ENCODE measurements at places on chromosomes 2 and 18. TPM values are rescaled to one million over a fixed set of nuclear protein-coding genes. Genes with fewer than 3 reads are reported as not detected.

DNA sequence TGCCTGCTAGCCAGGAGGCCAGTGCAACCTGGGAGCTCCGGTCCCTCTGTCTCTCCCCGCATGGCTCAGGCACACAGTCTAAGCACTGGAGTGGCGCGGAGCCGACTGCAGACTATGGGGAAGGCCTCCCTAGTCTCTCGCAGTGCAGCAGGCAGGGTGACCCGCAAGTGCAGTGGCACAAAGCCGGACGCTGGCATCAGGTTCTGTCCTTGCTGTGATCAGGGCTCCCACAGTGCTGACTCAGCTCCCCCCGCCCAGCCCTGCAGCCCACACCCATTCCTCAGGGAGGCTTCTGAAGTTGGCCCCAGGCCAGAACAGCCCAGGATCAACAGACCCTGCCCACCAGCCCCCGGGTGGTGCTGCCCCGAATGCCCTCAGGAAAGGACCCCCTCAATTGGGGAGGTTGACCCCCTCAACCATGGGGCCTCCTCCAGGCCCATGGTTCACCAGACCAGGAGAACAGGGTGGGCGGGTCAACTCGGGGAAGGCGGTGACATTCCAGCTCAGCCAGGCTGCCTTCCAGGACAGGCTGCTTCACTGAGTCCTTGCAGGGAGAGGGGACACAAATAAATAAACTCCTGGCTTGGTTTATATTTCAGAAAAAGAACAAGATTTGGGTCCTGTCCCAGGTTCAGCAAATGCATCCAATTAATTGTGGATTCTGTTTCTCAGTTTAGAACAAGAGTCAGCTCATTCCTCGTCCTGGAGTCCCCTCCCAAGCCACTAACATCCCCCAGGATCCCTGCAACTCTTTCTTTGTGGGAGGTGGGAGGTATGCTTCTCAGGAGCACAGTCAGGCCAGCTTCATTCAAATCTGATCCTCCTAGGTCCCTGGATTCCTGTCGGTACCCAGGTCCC lies 12.2 kb downstream of the BIN1 start:
- H3K27me3 ChIP-seq: no peaks in the 10 kb centered on the region
- peaks cover 36% of the 10 kb centered on the region for H3K4me1 ChIP-seq
- no peak overlapping the region for H3K27ac ChIP-seq
- DNase-seq: peak; percentile 49
- no peaks in the 10 kb centered on the region for H3K36me3 ChIP-seq

DNA sequence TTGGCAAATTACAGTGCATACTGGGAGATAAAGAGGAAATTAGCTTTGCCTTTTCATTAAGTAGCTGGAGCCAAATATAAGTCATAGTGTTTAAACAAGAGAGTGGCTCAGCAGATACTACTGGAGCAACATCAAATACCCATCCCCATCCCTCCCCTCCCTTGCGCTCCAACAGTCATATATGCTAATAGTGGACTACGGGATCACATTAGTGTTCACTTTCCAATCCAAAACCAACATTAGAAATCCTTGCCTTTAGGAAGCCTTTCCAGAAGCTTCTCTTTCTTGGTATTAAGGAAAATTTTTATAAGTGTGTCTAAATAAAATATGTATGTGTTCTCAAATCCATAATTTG lies 1669.3 kb downstream of the SUCLG1 start:
- H3K36me3 ChIP-seq: no peaks in the 10 kb centered on the region
- no peaks in the 10 kb centered on the region for H3K27me3 ChIP-seq
- H3K4me1 ChIP-seq: no peaks in the 10 kb centered on the region

DNA sequence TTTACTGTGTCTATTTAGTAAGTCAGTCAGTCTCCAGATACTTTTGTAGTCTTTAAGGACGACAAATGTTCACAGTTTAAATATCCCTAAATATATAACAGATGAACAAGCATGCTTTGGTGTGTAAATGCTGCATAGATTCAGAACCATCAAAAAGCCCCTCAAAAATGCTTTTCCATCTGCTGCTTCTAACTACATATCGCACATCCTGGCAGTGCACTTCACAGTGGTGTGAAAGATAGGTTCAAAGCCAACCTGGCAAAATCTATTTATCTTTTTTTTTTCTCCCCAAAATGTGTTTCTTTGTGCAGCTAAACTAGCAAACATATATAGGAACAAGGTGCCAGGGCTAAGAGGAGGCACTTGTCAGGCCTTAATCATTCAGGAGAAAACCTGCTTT lies 753.8 kb downstream of the PLCL1 start:
- H3K27ac ChIP-seq: no peak overlapping the region
- H3K4me3 ChIP-seq: no peak overlapping the region
- no peak for DNase-seq
- H3K4me1 ChIP-seq: no peaks in the 10 kb centered on the region
- no peaks in the 10 kb centered on the region for H3K27me3 ChIP-seq

DNA sequence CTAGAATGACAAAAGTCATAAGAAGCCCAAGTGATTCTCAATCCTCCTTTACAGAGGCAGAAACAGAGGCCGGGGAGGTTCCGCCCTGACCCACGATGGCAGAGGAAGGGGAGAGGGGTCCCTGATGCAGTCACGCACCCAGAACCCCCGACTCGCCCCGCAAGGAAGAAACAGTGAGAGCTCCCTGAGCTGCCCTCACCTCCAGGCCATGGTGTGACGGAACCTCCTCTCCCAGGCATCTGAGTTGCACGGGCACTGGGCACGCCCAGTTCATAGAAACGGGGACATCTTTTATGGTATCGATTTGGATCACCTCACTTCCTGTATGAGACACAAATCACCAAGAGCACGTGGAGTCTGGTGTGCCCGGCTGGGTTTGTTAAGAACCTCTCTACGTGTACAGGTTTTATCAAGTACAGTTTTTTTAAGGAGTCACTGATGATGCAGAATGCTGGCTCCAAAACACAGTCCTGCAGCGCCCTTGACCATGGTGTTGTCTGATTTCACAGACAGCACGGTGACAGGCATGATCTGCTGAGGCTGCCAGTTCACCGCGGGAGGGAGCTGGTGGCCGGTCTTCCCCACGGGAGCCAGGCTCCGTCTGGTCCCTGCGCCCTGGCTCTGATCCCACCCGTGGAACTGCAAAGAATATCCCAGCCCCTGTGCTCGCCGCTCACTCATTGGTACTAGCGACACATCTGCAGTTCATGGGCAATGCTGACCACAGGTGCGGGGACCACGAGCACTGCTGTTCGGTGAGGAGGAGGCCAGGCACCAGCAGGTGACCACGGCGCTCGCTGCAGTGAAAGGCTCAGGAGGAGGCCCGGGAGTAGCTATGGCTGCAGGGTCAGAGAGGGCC lies 35.6 kb downstream of the PXDN start:
- H3K4me1 ChIP-seq: no peaks in the 10 kb centered on the region
- no peak for DNase-seq
- H3K36me3 ChIP-seq: peaks cover 4% of the 10 kb centered on the region
- no peak overlapping the region for H3K4me3 ChIP-seq
- H3K27ac ChIP-seq: no peak overlapping the region
- H3K27me3 ChIP-seq: no peaks in the 10 kb centered on the region

GRCh38 chr2:44118257-44118656 lies 50.4 kb upstream of the PPM1B start:
- H3K27me3 ChIP-seq: no peaks in the 10 kb centered on the region
- no peaks in the 10 kb centered on the region for H3K36me3 ChIP-seq

- peak; percentile 48 for DNase-seq
- no peak overlapping the region for H3K4me3 ChIP-seq
- peaks cover 39% of the 10 kb centered on the region for H3K4me1 ChIP-seq
- H3K27me3 ChIP-seq: no peaks in the 10 kb centered on the region
- H3K36me3 ChIP-seq: peaks cover 18% of the 10 kb centered on the region
Measured at GRCh38 chr2:20579866-20580265, 71.0 kb downstream of the HS1BP3 start.

Gene SLC38A11
- total RNA-seq: 0.57 TPM

DNA sequence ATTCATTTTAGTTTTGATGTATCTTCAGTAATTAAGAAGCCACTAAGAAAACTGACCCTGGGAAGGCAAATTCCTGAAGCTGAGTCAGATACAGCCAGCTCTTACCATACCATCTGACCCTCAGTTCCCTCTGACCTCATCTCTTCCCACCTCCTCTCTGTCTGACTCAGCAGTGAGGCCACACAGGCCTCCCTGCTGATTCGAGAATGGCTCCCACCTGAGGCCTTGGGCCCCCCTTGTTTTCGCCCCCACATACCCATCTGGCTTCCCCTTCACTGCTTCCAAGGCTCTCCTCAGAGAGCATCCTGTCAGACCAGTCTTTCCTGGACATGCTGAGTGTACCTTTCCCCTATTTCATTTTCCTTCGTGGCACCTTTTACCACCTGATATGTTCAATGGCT lies 71.0 kb upstream of the CYP1B1 start:
- H3K27me3 ChIP-seq: no peaks in the 10 kb centered on the region
- peak; percentile 63 for DNase-seq

DNA sequence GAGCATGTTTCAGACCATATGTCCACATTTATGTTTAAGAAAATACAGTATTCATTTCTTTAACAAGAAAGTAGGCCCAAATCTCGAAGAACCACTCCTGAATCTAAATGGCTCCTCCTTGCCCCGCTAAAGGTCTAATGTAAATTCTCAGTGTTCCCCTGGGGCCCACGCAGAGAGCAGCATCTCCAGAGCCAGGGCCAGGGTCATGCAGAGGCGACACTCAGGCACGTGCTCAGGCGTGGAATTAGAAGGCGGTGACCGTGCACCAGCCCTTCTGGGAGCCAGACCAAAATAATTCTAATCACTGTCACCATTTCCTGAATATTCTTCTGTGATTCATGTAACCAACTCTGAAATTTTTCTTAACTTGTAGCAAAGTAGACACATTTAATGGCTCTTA lies 68.3 kb upstream of the MYT1L start:
- no peaks in the 10 kb centered on the region for H3K36me3 ChIP-seq
- no peak for DNase-seq
- no peak overlapping the region for H3K4me3 ChIP-seq
- H3K27me3 ChIP-seq: no peaks in the 10 kb centered on the region
- H3K27ac ChIP-seq: no peak overlapping the region

GRCh38 chr2:128169497-128169896 lies 78.5 kb downstream of the UGGT1 start:
- DNase-seq: no peak
- no peak overlapping the region for H3K27ac ChIP-seq
- no peaks in the 10 kb centered on the region for H3K4me1 ChIP-seq
- H3K36me3 ChIP-seq: peaks cover 37% of the 10 kb centered on the region
- no peaks in the 10 kb centered on the region for H3K27me3 ChIP-seq

GRCh38 chr2:4791488-4791887 lies 900.7 kb upstream of the SOX11 start:
- no peak for DNase-seq
- no peak overlapping the region for H3K4me3 ChIP-seq
- H3K4me1 ChIP-seq: no peaks in the 10 kb centered on the region

GRCh38 chr2:133452583-133452982 lies 115.7 kb downstream of the NCKAP5 start:
- DNase-seq: no peak
- no peaks in the 10 kb centered on the region for H3K4me1 ChIP-seq
- H3K27me3 ChIP-seq: no peaks in the 10 kb centered on the region
- no peak overlapping the region for H3K27ac ChIP-seq
- no peaks in the 10 kb centered on the region for H3K36me3 ChIP-seq

GRCh38 chr2:140643761-140644187 lies 1487.0 kb downstream of the LRP1B start:
- peak overlapping the region; percentile 81 for H3K27ac ChIP-seq
- DNase-seq: no peak
- H3K4me1 ChIP-seq: peaks cover 33% of the 10 kb centered on the region
- H3K4me3 ChIP-seq: peak overlapping the region; percentile 40
- no peaks in the 10 kb centered on the region for H3K27me3 ChIP-seq

GRCh38 chr2:85001595-85001994 lies 30.6 kb downstream of the KCMF1 start:
- DNase-seq: no peak
- no peaks in the 10 kb centered on the region for H3K27me3 ChIP-seq
- no peak overlapping the region for H3K27ac ChIP-seq
- peaks cover 19% of the 10 kb centered on the region for H3K4me1 ChIP-seq
- H3K36me3 ChIP-seq: peaks cover 6% of the 10 kb centered on the region

DNA sequence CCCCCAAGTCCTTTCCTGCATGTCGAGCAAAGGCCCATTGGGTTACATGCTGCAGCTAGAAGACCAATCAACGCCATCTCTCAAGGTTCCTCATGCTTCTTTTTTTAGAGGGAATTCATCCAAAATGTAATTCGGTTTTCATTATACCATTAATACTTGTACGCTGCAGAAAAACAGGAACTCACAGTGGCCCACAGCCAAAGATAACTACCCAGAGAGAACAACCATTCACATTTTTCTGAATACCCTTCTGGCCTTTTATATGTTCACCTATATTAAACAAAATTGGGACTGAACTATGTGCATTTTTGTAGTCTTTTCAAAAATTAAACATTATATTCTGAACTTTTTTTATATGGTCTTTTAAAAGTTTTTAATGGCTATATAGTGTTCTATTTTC lies 25.8 kb downstream of the FARP2 start:
- H3K27me3 ChIP-seq: no peaks in the 10 kb centered on the region
- H3K36me3 ChIP-seq: peaks cover 11% of the 10 kb centered on the region
- DNase-seq: no peak
- no peak overlapping the region for H3K27ac ChIP-seq
- H3K4me3 ChIP-seq: no peak overlapping the region

Gene CD8A
- total RNA-seq: 0.20 TPM

Gene PSMA8
- total RNA-seq: not detected

Gene CD207
- not detected for total RNA-seq

All from Calu3 (cell line).